ENCODE measurements at places on chromosomes 6 and 20.

DNA sequence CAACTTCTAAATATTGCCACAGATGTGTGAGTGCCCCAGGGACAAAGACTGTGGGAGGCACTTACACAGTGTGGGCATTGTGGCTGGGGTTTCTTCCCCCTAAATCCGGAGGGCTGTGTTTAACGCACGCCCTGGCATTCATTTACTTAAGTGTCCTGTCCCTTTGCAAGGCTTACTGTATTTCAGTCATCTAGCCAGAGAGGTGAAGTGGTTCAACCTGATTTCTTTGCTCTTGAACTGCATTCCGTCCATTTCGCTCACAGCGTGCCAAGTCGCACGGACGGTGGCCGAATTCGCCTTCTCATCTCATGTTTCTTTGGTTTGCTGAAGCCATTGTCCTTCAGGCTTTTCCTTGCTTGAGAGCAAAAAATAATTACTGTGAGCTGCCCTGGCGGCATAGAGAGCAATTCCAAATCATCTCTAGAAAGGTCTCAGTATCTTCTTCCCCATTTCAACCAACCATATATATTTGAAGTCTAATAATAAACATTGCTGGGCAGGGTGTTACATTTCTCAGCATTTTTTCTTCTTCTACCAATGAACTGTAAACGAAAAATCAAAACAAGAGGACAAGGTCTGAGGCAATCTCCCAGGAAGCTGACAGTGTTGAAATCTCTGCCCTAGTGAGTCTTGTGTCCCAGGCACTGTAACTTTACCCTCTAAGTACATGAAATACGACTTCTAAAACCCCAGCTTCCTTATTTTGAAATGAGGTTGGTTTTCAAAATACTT, 16.9 kb downstream of the SYTL3 start:
- no peak for DNase-seq

DNA sequence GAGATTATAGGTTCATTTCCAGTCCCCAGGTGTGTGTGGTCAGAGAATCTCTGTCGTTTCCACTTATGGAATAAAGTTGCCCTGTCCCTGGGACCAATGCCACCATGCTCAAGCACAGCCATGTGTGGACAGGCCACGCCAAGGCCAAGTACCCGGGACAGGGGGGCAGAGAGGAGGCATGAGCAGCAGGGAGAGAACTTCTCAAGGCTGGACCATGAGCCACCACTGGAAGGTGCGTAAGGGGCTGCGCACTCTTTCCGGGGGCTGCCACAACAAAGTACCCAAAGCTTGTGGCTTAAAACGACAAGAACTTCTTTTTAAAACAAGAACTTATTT, 209.2 kb upstream of the KCNQ5 start:
- DNase-seq: no peak

DNA sequence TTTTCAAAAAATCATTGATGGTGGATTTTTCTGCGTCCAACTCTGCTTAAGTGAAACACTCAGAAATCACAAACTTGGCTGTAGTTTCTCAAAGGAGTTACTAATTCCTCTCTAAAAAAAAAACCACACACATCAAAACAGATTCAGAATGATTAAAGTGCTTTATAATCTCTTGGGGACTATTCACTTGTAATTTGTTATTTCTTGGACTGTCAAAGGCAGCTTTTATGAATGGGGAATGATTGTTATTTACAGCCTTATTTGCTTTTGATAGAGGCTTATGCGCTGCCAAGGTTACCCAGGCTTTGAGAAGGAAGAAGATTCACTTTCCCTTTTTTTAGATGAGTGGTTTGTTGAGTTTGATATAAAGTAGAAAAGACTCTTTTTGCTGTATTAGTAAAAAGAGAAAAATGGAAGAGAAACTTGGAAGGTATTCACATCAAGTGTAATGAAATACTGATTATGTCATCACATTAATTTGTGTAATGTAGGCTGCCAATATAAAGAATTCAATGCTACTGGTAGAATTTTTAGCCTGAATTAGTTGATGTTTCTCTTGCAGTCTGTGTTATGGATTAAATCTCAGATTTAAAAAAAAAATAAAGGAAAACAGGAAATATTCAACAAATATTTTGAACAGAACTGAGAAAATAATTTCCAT, 381.0 kb upstream of the SASH1 start:
- DNase-seq: no peak

- DNase-seq: no peak
Measured at GRCh38 chr20:839015-839414, 5.5 kb downstream of the FAM110A start.

GRCh38 chr6:78910010-78910409, 42.7 kb downstream of the IRAK1BP1 start:
- no peak for DNase-seq

GRCh38 chr20:12056839-12057238, 139.1 kb downstream of the BTBD3 start:
- no peak for DNase-seq

GRCh38 chr6:14468647-14469321, 351.2 kb downstream of the CD83 start:
- no peak for DNase-seq

- no peak for DNase-seq
Measured at GRCh38 chr20:51507216-51508036, 35.1 kb downstream of the NFATC2 start.

- no peak for DNase-seq
Measured at GRCh38 chr6:144335914-144336313, 50.8 kb downstream of the UTRN start.

GRCh38 chr6:24152014-24152413, 26.0 kb downstream of the NRSN1 start:
- no peak for DNase-seq

- DNase-seq: no peak
Measured at GRCh38 chr20:17223553-17223952, 3.3 kb upstream of the PCSK2 start.

GRCh38 chr6:496649-497048, 105.1 kb downstream of the IRF4 start:
- DNase-seq: no peak

DNA sequence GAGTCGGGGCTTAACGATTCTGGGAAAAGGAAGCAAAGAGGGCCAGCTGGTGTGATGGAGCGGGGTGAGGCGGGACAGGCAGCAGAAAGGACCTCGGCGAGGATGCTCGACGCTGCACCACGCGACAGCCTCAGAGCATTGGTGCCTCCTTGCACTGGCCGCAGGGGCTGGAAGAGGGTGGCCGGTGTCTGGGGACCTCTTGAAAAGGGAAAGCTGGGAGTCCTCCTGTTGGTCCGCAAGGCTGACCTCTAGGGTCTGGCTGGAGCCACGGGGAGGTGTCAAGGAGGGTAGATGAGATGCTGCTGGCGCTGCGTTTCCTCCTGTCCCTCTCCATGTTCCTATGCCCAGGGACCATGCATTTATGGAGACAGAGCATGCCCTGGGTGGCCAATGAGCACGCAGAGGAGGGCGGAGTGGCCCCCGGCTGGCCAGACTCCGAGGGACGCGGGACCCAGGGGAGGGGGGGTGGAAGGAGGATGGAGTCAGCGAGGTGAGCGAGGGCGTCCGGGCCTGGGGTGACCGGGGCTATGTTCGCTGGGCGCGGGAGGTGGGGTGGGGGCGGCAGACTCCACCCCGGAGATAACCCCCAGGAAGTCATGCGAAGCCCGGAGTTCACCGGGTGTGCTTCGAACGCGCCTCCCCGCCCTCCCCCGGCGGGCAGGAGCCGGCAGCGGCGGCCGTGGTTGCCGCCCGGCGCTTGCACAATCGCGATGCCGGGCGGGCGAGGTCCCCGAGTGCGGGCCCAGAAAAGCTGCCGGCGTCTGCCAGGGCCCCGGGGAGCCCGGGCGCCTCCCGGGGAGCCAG, at the start of gene CYP24A1:
Gene CYP24A1, minus strand, starts transcription at position 334 of the 804 bp plus-strand sequence. CDS start 407 bp downstream, outside the sequence.
- DNase-seq: no peak

- DNase-seq: no peak
Measured at GRCh38 chr20:64015635-64016034, 20.3 kb upstream of the C20orf204 start.

GRCh38 chr6:117600008-117600743, 2.1 kb downstream of the GOPC start:
- no peak for DNase-seq

GRCh38 chr6:166614589-166614988, 12.5 kb downstream of the RPS6KA2 start:
- no peak for DNase-seq

- no peak for DNase-seq
Measured at GRCh38 chr6:90388395-90388794, 91.8 kb upstream of the BACH2 start.

DNA sequence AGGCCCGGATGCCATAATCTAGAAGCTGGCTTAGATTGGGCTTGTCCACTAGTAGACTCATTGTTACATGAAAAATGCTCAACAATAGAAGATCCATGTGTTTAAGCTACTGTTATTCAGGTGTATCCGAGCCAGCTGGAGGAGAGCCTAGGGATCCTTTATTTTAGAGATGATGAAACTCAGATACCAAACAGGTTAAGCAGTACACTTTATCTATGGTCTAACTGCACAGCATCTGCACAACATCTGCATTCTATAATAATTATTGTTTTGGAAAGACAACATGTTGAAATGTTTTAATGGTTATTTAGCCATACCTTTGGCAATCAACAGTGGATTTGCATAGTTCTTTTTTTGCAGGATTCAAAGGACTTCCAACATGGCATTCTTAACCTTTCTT, 134.1 kb downstream of the RFPL4B start:
- DNase-seq: no peak

DNA sequence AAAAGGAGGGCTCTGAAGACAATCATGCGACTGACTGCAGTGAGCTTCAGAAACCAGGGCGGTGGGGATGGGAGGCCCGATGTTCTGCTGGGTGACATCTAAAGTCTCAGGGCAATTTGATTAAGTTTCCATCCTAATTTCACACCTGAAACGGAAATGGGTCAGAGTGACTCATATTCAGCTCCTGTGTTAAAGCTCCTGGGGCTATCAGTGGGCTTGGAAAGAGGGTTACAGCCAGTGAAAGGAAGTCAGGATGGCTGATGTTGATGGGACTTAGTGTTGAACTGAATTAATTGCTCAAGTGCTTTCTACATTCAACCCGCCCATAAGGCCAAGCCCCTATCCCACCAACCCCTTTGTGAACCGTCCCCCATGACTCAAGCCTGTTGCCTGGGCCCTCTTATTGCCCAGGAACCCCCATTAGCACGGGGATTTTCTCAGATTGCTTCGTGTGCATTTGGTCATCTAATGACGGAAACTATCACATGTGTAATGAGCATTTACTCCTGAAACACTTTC, 47.1 kb upstream of the TBC1D7 start:
- peak; percentile 41 for DNase-seq

DNA sequence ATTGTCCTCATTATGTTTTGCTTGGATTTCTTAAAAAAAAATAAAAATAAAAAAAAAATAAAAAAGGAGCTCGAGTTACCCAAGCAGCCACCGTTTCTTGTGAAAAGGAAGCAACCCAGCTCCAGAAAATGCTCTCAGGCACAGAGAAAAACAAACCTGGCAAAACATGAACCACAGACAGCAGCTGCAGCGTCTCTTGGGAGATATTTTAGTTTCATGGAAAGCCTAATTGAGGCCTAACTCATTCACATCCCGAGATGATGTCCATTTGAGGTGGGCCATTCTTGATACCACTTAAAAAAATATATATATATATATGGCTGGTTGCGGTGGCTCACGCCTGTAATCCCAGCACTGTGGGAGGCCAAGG, 13.7 kb upstream of the MRAP2 start:
- DNase-seq: no peak

DNA sequence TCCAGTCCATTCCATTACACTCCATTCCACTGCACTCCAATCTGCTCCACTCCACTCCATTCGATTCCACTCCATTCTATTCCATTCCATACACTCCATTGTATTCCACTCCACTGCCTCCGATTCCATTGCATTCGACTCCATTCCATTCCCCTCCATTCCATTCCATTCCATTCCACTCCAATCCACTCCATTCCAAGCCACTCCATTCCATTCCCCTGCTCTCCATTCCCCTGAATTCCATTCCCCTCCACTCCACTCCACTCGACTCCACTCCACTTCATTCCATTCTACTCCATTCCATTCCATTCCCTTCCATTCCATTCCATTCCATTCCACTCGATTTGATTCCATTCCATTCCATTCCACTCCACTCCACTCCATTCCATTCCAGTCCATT, 25.7 kb upstream of the DEFB125 start:
- no peak for DNase-seq

GRCh38 chr20:36482044-36482473, 59.3 kb upstream of the MYL9 start:
- DNase-seq: no peak

DNA sequence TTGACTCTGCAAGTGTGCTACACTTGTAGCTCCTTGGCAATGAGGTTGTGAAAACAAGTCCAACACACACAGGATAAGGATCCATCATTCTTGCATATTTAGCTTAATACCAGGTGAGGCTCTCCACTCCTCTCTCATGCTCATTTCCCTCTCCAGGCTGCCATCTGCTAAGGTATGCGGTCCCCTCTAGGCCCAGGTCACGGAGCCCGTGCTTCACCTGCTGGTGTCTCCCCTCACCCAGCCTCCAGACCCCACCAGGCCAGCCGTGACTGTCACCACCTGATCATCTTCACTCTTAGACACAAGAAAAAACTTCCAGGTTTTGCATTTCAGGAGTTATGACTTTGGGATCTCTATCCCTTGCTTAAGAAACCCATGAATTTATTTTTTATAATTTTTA, 14.2 kb upstream of the NCR2 start:
- no peak for DNase-seq

GRCh38 chr6:137804637-137805036, 62.4 kb upstream of the TNFAIP3 start:
- no peak for DNase-seq

- DNase-seq: no peak
Measured at GRCh38 chr6:332671-333070, 40.4 kb downstream of the DUSP22 start.

DNA sequence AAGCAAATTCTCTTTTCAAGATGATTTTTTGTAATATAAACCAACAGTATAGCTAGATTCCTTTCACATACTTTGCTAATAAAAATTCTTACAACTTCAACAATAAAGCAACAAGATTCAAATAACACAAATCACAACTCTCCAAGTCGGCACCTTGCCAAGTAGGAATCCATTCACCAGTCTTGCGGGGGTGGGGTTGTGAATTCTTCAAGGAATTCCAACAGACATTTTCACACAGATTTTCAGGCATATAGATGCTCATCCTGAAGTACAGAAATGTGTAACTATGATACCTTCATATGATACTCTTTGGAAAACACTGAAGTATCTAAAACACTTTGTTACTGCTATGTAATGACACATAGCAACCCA, 36.5 kb downstream of the SCML4 start:
- no peak for DNase-seq

DNA sequence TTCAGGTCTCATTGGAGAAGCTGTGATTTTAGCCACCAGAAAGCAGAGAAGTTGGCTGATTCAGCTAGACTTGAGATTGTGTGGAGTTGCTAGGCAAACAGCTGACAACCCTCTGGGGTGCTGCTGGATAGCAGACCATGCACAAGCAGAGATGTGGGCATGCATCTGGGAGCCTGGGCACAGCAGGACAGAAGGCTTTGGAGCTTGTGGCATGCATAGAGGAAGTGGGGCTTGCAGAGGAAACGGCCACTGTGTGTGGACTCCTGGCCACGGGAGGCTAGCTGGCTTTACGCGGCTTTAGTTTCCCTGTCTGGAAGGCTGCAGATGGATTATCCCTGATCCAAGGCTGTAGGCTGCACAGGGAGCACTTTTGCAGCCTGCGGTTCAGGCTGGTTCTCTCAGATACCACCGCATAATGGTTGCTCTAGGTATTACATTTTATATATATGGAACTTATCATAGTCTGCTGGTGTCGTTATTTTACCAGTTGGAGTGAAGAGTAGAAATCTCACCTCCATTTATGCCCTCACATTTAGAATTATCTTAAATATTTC, 10.4 kb downstream of the ZNF831 start:
- DNase-seq: no peak

Measured in stimulated activated CD4-positive, alpha-beta T cell treated with anti-CD3 and anti-CD28 coated beads, Interleukin-4, amount 100 ng/mL, for 48 hours (primary cell).